Stimulated activated CD4-positive, alpha-beta T cell treated with anti-CD3 and anti-CD28 coated beads, Interleukin-12 subunit alpha, Interleukin-12 subunit beta, amount 100 ng/mL, for 24 hours (primary cell): ENCODE measurements at places on chromosomes 5 and 9.

GRCh38 chr5:173709145-173709544 is 92.7 kb upstream of the BOD1 start:
- DNase-seq = no peak

- DNase-seq = peak; percentile 53
Measured at GRCh38 chr9:119556129-119556875, 187.1 kb upstream of the BRINP1 start.

DNA sequence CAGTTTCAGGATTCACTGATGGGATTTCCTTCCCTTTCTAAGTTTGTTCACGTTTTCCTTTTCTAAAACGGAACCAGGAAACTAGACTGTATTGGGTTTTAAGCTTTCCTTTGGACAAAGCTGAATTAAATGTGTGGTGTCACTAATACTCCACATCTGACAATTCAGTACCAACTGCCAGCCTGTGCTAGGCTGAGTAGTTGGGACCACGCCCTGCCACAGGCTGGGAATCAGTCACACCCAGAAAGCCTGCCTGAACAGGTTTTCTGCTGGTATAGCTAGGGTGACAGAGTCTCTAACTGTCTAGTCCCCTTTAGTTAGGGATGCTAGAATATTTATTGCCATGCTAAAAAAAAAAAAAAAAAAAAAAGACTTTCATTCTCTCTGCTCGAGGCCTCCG is 15.6 kb downstream of the SPACA9 start:
- DNase-seq = no peak

- no peak for DNase-seq
Measured at GRCh38 chr9:110328763-110329162, 8.9 kb downstream of the TXNDC8 start.

DNA sequence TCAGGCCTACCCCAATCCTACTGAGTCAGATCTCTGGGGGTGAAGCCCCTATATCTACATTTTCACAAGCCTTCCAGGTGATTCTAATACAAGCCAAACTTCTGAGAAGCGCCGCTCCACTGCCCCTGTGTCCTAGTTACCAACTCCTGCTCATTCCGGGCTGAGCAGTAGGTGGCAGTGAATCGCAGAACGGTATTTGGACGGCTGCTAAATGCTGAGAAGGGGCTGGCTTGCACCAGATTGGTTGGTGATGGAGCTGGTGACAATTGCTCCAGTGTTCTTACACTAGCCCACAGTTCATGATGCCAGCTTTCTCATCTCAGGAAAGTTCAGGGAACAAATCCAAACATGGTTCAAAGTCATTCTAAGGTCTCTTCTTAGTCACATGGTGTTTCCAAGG is 31.1 kb upstream of the FGF1 start:
- DNase-seq = peak; percentile 22

DNA sequence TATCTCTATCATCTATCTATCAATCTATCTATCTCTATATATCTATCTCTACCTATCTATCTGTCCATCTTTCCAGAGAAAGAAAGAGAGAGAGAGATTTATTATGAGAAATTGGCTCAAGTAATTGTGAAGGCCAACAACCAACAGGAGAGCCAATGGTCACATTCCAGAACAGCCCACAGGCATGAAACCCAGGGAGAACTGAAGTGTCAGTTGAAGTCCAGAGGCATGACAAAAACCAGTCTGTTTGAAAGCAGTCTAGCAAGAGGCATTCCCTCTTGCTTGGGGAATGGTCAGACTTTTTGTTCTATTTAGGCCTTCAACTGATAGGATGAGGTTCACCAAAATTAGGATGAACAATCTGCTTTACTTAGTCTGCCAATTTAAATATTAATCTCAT is 87.6 kb upstream of the PLCXD3 start:
- no peak for DNase-seq

- no peak for DNase-seq
Measured at GRCh38 chr5:57658018-57658417, 175.4 kb upstream of the ACTBL2 start.

DNA sequence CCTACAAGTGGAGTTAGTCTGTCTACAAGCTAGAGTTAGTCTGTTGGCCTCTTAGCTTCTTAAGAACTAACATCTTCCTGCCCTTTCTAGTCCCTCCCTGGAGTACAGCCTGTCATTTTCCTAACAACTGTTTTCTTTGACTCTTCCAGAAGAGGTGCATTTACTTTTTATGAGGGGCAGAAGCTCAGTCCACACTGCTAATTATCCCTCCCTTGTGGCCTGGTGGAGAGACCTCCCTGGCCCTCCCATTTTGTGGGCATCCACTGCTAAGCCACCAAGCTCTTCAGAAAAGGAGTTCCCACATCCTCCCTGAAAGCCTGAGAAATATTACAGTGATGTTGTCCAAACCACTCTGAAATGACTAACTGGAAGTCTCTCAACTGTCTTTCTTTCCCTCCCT is 8.0 kb downstream of the MAP1B start:
- no peak for DNase-seq

- DNase-seq = no peak
Measured at GRCh38 chr5:179135441-179136215, 75.5 kb downstream of the ZNF354C start.

DNA sequence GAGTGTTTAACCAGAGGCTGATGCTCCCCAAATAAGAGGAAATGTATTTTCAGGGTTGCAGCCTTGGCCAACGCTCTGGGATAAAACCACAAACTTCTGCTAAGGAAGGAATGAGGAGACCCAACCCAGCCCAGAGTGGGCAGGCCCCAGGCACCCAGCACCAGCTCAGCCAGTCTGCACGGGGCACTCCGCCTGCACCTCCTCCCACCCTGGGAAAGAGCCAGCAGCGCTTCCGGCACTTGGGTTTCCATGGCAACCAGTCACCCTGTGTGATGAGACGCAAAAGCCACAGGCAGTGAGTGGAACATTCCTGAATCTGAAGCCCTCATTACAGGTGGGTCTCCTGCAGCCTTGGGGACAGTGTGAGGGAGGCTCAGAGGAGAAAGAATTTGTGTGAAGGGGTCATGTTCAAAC is 85.2 kb upstream of the ZBTB43 start:
- DNase-seq = peak; percentile 74

DNA sequence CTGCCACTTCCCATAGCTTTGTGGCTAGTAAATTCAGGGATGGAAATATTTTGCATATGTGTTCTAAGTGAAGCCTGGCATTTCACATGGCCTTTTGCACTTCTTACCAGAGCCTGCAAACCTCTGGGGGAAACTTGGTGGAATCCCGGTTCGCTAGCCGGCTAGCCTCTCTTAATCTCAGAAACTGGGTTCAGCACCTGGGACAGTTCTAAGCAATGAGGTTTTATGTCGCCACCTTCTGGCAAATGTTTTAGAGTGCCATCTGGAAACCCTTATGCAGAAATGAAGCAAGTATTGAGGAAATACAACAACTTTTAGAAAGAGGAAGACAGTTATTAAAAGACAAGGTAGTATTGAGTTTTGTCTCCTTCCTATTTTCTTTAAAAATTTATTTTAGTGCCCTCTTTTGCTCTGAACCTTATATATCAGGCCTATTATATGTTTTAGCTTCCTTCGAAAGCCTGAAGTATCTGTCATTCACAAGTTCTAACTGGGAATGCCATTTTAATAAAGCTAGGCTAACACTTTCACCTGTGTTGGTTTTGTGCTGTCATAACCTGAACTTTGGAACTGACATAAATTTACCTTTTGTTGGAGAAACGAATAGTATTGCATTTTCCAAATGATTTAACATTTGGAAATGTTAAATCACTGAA is 963 bp upstream of the HTR1A start:
- peak; percentile 5 for DNase-seq

DNA sequence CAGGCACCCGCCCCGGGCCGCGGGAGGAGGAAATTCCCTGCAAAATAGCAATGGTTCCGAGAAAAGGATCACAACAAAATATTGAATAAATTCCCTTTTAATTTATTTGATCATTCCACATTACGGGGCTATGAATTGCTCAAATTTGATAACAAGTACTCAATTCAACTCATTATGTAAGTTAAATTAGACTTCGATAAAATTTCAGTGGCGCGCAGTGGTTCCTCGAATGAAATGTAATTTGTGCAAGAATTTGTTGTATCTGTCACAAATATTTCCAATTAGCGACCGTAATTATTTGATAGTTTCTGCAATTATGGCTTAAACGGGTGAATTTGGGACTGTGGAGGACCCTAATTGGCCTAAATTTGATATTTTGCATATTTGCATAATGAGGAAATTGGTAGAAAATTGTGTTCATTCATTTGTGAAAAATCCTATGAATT is 76.0 kb upstream of the TBCA start:
- DNase-seq = no peak

DNA sequence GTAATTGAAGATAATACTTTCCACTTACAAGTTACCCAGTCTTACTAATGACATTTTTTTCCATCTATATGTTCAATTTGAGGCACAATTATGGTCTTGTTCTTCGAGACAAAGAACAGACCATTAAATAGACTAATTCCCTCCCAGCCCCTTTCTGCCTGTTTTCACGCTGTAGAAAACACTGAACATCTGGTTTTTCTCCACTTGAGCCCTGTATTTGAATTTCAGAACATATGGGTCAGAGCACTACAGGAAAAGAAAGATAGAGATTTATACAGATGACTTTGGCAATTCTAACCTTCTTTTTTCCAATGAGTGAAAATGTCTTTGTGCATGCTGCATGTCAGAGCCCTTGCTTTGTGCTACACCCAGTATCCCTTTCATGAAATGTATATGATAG is 506.9 kb downstream of the LRRC70 start:
- DNase-seq = no peak

GRCh38 chr9:136939996-136940525 is 4.5 kb downstream of the FBXW5 start:
- DNase-seq = no peak

- DNase-seq = no peak
Measured at GRCh38 chr9:653856-654387, 187.6 kb upstream of the DMRT1 start.

DNA sequence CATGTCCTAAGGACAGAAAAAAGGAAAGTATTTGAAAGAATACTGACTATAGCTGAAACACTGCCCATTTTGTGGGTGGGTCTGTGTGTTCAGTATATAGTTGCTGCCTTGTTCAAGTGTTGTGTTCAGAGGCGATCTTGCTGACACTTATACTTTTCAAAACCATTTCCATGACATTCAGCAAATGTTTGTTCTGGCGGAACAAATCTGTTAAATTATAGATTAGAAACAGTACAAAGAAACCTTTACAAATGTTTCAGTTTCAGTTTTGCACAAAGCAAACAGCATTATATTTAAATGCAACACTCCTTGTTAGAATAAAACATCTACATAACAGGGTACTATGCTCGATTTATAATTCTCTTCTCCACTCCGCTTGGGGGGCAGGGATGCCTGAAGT is 2276.3 kb downstream of the MAT2B start:
- DNase-seq = no peak

DNA sequence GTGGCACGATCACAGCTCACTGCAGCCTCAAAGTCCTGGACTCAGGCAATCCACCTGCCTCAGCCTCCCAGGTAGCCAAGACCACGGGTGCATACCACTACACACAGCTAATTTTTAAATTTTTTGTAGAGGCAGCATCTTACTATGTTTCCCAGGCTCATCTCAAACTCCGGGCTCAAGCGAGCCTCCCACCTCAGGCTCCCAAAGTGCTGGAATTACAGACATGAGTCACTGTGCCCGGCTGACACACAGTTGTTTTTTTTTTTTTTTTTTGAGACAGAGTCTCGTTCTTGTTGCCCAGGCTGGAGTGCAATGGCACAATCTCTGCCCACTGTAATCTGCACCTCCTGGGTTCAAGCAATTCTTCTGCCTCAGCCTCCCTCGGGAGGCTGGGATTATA is 70.1 kb upstream of the CNOT6 start:
- no peak for DNase-seq

DNA sequence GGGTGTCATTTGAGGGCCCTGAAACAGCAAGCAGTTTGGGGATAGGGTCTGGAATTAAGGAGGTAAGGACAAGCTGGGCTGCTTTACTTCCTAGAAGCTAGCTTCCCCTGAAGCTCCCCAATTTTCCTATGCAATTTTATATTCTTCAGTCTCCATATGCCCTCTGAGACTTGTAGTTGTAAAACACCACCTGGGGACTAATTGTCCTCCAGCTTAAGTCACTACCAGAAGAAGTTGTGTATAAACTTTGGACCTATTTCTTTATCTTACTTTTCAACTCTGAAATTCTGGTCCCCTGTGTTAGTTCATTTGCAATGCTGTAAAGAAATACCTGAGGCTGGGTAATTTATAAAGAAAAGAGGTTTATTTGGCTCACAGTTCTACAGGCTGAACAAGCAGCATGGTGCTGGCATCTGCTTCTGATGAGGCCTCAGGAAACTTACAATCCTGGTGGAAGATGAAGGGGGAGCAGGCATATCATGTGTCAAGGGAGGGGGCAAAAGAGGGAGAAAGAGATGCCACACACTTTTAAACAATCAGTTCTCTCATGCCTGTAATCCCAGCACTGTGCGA is 41.1 kb upstream of the CPEB4 start:
- DNase-seq = no peak

DNA sequence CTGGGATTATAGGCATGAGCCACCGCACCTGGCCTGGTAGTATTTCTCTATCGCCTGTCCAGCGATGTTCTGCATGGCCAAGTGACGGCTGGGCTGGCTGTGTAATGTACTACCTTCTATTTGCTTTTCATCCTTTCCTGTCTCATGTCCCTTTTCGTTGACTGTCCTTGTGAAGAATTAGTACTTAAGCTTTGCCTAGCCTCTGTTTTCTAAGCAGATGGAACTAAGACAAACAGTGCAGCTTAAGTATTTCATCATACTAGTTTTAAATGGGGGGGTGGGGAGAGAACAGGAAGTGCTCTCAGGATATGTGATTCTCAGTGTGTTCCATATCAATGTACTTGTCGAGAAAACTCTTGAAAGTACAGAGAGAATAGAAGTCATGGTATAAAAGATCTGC is 31.7 kb upstream of the CCL21 start:
- DNase-seq = no peak
